Renal cortical epithelial cell (primary cell): ENCODE measurements at places on chromosomes 4 and X. TPM values are rescaled to one million over a fixed set of nuclear protein-coding genes. Genes with fewer than 3 reads are reported as not detected.

RNF128 gene
- total RNA-seq = 33.7 and 58.3 TPM in 2 replicates

DNA sequence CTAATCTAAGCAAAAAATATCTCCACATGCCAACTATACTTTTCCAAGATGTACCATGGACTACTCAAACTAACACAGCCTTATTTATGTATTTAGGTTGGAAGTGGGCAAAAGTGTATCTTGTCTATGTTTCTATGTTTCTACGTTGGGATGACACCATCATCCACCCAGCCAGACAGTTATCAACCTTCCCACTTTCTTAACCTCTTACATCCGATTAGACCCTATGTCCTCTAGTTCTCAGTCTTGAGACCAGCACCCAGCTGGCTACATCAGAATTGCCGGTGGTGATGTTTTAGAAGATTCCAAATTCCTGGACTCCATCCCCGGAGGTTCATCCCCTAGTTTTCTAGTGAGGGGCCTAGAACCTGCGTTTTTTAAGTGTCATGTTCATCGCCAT is 1.0 kb upstream of the AASDH start:
- DNase-seq = no peak

DNA sequence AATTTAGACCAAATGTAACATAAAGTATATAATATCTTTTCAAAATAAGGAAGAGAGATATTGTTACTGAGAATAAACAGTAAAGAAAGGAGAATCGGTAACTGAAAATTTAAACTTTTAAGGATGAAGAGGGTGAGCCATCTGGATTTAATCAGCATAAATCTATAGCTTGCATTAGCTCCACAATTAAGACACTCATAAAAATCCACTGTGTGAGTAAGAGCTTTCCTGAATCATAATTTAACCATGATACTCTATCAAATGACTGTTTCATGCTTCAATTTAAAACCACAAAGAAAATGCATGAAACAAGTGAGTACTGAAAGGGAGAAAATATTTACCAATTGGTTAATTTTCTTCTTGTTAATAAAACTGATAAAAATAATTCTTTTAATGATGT is 951.5 kb upstream of the SLIT2 start:
- DNase-seq = no peak

DNA sequence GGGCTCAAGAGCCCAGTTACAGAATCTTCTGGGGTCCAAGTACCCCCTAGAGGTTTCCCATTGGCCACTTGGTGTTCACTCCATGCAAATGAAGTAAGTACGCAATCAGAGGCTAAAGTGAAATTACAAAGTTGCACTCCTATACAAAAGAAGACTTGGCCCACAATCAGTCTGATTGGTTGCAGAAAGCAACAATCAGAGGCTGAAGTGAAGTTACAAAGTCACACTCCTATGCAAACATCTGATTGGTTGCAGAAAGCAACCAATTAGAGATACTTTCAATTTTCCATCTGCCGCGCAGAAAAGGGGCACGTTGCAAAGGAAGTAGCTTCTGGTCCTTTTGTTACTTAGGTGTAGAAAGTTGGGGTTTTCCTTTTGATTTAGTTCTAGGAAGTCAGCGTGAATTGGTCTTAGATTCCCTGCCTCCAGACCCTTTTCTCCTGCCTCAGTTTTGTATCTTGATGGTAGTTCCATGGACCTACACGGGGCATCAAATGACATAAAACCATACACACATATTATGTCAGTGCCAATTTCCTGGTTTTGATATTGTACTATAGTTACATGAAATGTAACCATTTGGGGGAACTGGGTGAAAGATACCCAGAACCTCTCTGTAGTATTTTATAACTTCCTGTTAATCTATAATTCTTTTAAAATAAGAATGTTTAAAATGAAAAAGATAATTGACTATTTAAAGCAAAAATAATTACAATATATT is 12.4 kb upstream of the PIN4 start:
- no peak for DNase-seq

GRCh38 chr4:123921339-123921738 is 524.7 kb downstream of the SPRY1 start:
- no peak for DNase-seq

- DNase-seq = no peak
These were observed 112.6 kb downstream of the FRAS1 start for GRCh38 chr4:78169728-78170127.

DNA sequence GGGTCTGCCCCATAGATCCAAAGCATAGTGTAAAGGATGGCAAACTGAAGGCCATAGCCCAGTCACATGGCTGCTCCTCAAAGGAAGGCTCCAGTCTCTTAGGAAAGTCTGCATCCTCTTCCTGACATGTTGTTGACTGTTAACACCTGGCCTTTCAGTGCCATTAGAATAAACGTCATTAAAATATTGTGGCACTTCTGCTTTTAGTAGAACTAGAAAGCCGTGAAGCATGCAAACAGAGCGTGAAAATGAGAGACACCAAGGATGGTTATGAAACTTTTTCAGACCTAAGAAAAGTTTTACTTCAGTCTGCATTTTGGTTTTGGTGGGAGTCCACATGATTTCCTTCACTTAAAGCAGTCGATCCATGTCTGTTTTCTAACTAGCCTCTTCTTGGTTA is 41.1 kb upstream of the AFF2 start:
- no peak for DNase-seq

- DNase-seq = no peak
These were observed 92.1 kb downstream of the SLC9A7 start for GRCh38 chrX:46666831-46667230.

DNA sequence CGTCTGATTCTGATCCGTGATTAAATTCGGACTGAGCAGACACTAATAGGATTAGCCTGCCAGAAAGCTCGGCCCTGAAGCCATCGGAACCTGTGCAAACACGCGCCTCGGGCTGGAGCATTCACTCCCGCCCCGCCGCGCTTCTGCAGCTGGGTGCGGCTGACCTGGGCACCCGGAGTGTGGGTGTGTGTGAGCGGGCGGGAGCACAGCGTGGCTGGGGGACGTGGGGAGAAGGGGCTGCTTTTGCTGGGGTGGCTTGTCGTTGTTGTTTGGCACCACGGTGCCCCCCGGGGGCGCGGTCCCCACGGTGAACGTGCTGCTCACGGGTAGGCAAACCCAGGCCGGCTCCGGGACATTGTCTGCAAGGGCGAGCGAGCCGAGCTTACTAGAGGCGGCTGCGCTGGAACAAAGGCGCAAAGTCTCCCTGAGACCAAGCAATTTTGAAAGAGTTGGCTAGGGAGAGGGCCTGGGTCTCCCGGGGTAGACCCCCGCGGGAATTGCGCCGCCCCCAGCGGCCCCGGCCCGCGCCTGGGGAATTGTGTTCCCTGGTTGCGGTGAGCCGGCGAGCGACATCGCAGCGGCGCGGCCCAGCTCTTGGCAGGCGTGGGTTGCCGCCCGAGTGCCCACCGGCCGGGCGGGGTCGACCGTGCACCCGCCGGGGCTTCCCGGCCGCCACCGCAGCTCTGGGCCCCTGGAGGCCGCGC is 1.4 kb downstream of the MAMLD1 start:
- DNase-seq = no peak

DNA sequence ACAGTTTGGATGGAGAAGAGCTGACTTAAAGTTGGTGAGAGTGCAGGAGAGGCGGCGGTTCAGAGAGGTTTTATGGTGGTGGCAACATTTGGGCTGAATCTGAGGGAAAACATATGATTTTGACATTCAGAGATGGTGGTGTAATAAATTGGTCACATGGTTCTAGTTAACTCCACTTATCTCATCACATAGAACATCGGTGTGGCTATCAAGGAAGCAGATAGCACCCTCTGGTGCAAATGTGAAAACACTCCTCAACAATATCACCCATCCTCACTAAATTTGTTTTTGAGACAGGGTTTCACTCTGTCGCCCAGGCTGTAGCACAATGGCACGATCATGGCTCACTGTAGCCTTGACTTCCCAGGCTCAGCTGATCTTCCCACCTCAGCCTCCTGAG is 28.8 kb downstream of the SUPT20HL2 start:
- DNase-seq = no peak

DNA sequence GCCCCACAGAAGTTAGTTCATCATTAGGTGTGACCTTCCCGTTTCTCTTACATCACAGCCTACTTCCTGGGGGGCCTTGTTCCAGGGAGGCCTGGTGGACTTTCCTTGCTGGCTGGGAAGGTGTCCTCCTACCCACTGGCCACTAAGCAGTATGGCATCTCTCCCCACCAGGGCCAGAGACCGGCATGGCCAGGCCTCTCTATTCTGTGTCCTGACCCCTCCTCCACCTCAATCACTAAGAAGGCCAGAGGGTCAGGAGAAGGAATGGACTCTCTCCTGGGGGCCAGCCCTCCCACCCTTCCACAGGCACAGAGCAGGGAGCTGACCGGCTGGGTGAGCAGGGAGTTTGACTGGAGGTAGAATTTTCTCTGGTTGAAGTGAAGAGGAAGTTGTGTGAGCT is 81.9 kb downstream of the PJA1 start:
- no peak for DNase-seq
